Lower leg skin (tissue), 4 donors: ENCODE measurements at places on chromosomes 13 and 19.

GRCh38 chr19:49340069-49340864 lies 5.1 kb downstream of the CD37 start:
- no peak for DNase-seq

GRCh38 chr19:54271106-54271505 lies 9.8 kb downstream of the LILRB2 start:
- DNase-seq = peak; percentile 85

GRCh38 chr13:31192306-31192705 lies 7.5 kb upstream of the B3GLCT start:
- DNase-seq = peak; percentile 46

DNA sequence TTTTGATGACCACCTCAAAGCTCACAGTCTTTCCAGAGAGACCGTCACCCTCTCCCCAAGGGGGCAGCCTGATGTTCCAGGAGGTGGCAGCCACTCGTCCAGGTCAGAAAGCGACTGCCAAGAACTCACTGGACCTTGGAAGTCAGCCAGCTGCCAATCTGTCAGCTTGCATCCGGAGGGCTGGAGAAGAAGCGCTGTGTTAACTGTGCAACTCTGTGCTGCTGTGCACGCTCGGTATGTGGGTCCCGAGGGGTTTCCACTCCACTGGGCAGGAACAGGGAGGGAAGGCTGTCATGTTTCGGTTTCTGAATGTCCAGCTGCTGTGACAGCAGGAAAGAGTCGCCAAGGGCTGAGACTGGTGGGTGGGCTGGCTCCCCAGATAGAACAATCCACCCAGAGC lies 89.2 kb downstream of the CACNA1A start:
- no peak for DNase-seq

GRCh38 chr13:112448621-112449544 lies 72.7 kb downstream of the SPACA7 start:
- peak; percentile 82 for DNase-seq
